ENCODE measurements at places on chromosomes 11 and 22.

DNA sequence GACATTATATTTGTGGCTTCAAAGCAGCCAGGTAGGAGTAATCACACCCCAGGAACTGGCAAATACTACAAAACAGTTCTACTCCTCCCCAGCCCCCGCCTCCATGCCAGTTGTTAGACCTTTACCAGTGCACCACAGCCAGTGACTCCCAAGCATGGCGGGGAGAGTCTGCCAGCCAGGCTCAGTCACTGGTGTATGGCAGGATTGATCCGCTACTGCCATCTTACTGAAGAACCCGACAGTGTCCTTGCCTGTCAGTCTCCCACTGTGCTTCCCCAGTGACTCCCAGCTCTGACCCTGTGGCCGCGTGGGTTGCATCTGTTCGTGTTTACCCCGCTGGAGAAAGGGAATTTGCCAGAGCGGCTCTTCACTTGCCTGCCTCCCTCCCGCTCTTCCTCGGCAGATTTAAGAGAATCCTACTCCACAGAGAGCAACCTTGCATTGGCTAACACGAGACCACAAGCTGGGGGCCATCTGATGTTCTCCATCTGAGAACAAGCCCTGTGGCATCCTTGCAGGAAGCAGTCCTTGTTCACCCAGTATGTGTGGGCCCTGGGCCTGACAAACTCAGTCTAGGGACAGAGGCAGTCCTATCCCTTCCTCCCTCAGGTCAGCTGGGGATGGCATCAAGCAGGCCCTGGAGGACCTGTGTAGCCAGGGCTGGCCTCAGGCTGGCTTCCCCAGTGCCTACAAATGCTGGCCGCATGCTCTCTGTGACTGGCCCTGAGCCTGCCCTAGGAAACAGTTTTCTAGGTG is 33.1 kb downstream of the GNAZ start:
- DNase-seq: no peak

GRCh38 chr22:39931251-39931650 is 28.9 kb upstream of the TMA7B start:
- no peak for DNase-seq

DNA sequence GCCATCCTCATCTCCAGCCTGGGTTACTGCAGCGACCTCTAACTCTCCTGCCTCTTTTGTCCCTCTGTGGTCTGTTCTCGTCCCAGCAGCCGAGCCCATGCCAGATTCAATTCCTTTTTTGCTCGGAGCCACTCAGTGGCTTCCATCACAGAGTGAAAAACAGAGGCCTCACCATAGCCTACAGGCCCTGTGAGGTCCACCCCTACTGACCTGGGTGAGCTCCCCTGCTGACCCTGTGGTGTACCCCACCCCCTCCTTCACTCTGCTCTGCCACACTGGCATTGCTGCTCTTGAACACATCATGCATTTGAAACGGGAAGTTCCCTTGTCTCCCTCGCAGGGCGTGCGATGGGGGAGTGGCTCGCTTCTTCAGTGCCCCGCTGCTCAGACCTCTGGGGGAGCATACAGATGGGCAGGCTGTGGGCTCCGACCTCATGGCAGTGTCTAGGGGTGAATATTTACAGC is 2.1 kb downstream of the AIP start:
- peak; percentile 57 for DNase-seq

- DNase-seq: peak; percentile 66
Observed at GRCh38 chr11:7548659-7549274, 35.0 kb downstream of the PPFIBP2 start.

- no peak for DNase-seq
Observed at GRCh38 chr22:49141761-49142160, 685.9 kb downstream of the BRD1 start.

GRCh38 chr11:8772571-8773519 is 90.3 kb downstream of the RPL27A start:
- no peak for DNase-seq

DNA sequence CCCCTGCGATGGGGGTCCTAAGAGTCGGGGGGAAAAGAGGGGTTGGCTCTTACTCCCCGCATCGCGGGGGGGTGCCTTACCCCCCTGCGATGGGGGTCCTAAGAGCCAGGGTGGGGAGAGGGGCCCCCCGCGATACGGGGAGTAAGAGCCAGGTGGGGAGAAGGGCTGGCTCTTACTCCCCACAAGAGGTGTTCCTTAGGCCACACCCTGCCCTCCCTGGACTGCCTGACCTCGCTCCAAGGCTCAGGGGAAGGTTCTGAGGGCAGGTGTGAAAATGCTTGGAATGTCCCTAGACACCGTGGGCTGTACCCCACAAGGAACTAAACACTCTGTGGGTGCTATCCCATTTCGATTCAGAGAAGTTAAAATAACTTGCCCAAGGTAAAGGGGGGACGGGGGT is 7.8 kb downstream of the UNC93B1 start:
- DNase-seq: no peak

GRCh38 chr22:44611880-44612496 is 90.0 kb upstream of the PRR5 start:
- no peak for DNase-seq

DNA sequence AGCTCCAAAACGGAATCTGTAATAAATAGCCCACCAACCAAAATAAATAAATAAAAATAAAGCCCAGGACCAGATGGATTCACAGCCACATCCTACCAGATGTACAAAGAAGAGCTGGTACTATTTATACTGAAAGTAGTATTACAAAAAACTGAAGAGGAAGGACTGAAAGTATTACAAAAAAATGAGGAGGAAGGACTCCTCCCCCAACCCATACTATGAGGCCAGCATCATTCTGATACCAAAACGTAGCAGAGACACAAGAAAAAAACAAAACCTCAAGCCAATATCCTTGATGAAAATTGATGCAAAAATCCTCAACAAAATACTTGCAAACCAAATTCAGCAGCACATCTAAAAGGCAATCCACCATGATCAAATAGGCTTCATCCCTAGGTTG is 65.4 kb downstream of the CYP2R1 start:
- no peak for DNase-seq

- no peak for DNase-seq
Observed at GRCh38 chr11:5241458-5241857, 7.2 kb upstream of the HBD start.

DNA sequence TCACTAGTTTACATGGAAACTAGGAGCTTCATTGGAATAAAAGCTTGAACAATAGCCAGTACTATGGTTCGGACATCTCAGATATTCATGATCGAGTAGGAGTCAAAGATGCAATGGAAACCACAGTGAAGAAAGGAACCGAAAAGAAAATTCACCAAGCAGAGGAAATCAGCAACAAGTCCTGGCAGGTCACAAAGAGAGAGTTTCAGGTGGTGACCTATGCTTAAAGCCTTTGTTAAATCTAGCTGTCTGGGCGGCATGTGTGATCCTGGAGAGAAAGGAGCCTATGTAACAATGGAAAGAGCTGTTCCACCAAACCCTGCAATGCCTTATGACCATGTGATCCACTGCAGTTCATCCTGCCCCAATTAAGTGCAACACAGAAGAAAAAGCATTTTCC is 68.9 kb upstream of the POU2AF2 start:
- DNase-seq: no peak

GRCh38 chr11:108697872-108698473 is 33.1 kb downstream of the DDX10 start:
- DNase-seq: peak; percentile 29

DNA sequence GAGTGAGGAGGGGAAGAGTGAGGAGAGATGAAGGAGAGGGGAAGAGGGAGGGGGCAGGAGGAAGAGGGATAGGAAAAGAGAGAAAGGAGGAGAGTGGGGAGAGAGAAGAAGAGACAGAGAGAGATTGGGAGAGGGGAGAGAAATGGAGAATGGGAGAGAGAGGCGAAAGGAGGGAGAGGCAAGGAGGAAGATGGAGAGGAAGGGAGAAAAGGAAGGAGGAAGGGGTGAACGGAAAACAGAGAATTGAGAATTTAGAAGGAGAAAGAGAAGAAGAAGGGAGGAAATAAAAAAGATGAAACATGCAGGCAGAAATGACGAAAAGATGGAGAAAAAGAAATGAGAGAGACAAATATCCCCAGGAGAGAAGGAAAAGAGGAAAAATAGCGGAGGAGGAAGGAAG is 502.8 kb downstream of the MN1 start:
- no peak for DNase-seq

DNA sequence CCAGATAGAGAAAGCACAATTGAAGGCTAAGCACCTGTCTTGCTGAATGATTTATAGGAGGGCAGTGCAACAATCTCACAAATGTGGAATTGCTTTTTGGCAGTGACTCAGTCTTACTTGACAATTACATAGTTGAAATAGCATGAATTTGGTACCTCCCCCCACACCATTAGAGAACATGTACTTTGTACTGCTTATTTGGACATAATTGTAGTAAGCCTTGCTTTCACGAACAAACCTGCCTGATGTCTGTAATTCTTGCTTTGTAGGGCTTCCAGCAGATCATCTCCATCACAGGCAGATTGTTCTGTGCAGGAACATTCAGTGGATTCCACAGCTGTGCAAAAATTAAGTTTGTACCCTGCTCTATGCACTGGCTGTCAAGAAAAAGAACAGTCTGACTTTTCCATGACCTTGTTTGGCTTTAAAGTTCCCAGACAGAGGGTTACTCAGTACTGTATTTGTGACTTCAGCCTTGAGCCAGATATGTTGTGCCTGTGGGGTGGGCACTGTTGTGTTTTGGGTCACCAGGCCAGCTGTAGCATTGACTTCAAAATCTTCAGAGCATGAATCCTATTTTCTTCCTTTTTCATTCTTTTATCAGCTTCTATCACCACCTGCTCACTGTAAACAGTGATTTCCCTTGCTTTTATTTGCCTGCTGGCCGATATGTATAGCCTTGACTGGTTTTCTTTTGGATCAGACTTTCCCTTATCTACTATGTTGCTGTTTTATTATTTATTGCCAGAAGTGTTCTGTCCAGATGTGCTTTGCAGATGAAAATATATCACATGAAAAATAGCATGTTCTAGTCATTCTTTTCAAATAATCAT is 941.0 kb upstream of the CHORDC1 start:
- DNase-seq: no peak

DNA sequence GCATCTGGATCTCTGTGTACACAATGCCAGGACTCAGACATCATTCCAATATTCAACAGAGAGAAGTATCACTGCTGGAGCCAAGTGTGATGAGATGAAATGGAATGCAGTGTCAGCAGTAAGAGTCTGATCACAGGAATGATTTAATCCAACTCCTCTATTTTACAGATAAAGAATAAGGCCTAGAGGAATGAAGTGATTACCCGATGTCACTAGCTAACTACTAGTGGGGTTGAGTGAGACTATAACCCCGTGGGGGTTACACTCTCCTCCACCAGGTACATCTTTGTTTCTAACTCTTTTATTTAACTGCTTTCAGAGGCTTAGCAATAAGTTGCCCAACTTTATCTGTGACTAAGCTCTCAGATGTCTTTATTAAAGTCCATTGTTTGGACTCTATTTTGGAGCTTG is 94.2 kb upstream of the FAT3 start:
- DNase-seq: no peak

- peak; percentile 1 for DNase-seq
Observed at GRCh38 chr11:72576661-72577060, 97.6 kb downstream of the PDE2A start.

DNA sequence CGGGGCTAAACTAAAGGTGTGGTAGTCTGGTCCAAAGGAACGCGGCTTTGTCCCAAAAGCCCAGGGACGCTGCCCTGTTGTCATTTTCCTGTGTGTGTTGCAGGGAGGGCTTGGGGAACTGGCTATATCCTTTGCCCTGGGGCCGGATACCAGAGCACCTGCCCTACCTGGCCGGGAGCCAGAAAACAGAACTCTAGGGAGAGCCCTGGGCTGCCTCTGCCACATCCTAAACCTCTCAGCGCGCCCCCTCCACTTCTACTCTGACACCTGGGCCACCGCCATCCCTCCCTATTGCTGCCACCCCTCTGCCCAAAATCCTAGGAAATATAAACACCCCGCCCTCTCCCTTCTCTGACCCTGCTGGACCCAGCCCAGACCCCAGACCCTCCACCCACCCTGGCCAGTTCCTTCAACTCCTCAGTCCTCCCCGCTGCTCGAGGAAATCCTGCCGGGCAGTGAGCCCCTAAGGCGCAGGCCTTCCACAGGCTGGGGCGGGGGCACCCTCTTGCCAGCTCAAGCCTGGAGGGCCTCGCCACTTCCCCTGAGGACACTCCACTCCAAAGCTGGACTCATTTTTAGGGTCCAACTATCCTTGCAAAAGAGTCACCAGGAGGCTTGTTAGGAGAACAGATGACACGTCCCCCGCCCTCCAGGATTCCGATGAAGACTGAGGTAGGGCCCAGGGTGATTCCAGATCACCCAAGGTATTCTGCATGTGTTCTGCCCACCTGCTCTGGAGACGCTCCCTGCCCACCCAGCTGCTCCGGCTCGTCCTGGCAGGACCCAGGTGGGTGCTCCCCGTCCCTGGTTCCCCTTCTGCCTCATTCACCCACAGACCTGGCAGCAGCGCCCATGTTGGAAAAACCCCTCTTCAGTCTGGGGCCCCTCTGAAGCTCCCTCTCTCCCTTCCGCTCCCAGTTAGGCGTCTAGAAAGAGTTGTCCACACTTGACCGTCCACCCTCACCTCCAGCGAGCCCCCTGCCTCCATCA is 12.2 kb downstream of the KCTD17 start:
- DNase-seq: peak; percentile 62

- no peak for DNase-seq
Observed at GRCh38 chr11:76524461-76524860, 79.6 kb downstream of the EMSY start.

DNA sequence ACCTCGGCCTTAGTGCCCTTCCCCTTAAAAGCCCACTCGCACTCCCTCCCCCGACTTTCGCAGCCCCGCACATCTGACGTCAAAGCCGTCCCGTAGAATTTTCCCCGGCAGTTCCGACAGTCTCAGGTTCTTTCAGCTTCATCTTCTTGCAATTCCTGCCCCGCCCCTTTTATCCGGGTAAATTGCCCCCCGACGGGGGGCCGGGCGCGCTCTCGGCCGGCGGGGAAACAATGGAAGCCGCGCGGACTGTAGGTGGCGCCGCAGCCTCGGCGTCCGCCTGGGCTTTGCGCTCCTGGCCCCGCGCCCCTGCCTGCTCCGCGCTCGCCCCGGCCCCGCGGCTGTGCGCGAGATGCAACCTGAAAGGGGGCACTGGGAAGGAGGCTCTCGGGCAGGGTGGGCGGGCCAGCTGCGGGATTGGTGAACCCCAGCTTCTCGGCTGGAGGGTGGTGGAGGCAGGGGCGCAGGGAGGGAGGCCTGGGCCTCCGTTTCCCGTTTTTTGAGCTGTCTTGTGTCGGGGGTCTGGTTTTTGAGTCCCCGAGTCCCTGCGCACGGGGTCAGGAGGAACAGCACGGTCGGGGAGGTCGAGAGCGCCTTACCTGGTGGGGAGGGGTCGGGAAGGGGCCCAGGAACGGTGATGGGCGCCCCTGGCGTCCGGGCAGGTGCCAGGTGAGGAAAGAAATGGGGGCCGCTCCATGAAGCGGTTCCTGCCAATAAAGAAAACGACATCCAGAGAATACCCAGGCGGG is 859 bp upstream of the FGF19 start:
- no peak for DNase-seq

DNA sequence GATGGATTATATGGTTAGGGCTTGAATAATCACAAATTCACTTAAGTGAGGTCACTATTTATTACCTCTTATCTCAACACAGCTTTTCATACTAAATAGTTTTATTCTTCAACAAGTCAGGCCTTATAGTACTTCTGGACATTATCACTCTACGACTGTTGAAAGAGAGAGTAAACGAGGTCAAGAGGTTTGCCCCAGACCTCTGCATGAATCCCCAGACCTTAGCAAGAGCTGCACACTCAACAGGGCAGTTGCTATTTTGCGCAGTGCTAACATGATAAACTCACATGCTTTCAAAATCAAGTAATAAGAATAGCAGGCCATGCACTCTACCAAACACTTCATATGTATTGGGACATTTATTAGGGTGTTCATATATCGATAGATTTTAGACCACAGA is 60.5 kb downstream of the DDI1 start:
- no peak for DNase-seq
